SK-N-DZ (cell line): ENCODE measurements at places on chromosomes 2 and 18.
A peak's percentile ranks its signal among the peaks of the same experiment; 100 is the strongest.

DNA sequence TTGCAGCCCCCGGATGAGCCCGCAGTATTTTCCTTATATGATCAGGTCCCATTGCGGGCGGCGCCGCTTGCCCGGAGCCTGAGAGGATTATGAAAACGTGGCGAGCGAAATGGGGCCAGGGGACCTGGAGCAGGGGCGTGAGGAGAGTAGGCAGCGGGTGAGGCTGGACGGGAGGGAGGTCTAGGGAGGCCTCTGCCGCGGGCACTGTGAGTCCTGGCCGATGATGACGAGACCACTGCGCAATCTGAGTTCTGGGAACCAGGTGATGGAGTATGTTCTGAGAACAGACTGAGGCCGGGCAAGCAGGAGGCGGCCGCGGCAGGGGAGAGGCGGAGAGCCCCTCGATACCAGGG, 790 bp upstream of the ACAA2 start:
- peak; percentile 66 for DNase-seq

DNA sequence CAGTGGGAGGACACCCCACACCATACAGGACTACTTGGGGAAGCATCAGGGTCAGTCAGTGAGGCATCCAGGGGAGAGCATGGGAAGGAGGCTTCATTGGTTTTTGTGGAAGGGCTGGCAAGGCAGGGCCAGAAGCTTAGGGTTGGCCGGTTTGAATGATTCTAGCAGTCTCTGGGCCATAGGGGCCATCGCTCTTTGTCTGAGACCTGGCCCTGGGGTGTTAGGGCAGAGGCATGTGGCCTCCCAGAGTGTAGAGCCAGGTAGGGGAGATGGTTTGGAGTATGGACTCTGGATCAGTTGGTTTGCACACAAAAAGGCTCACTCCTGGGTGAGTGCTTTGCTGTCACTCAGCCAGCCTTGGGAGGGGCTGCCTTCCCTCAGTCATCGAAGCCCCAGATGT, 98.5 kb downstream of the GLI2 start:
- no peak for DNase-seq

DNA sequence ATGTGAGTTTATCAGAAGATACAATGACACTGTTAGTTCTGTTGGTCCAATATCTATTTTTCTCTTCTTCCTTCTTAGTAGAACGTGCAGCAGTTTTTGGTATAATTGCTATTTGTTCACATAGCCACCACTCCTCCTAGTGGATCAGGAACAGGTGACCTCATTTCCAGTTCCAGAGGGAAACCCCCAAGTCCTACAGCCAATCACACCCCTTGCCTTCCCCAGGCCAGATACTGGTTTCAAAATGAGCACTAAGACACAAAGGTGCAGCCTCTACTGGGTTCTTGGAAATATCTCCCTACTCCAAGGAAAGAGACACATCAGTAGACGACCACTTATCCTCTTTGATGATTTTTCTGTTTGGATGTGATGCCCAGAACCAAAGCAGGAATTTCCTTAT, 103.2 kb downstream of the TCF4 start:
- no peak for DNase-seq

GRCh38 chr18:6284761-6285160, 129.9 kb downstream of the L3MBTL4 start:
- no peak for DNase-seq

GRCh38 chr2:55718165-55719008, 24.7 kb upstream of the PNPT1 start:
- DNase-seq: peak; percentile 60

GRCh38 chr2:217412721-217413120, 552.9 kb upstream of the TNP1 start:
- DNase-seq: no peak

DNA sequence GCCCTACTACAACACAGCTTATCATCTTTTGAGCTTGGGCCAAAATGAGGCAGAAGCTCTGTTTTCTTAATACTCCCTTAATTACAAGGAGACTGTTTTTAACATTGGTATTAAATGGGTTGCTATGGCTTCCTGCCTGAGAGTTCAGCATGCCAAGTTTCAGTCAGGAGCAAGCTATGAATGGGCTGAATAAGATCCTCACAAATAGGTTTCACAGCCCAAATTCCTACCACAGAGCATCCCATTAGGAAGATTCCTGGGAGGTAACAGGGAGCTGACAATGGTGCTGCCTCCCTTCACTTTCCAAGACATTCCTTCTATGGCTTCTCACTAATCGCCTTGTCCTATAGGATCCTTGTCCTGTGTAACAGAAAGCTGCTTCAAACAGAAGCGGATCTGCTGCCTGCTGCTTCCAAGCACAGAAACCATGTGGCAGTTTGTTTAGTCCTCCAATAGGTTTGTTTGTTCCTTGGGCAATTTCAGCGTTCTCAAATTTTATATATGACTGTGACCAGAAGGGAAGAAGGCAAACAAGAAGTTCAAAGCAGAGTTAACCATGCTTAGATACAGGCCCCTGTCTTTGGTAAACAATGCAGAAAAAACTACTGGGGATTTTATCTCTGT, 70.9 kb downstream of the NCKAP5 start:
- no peak for DNase-seq

DNA sequence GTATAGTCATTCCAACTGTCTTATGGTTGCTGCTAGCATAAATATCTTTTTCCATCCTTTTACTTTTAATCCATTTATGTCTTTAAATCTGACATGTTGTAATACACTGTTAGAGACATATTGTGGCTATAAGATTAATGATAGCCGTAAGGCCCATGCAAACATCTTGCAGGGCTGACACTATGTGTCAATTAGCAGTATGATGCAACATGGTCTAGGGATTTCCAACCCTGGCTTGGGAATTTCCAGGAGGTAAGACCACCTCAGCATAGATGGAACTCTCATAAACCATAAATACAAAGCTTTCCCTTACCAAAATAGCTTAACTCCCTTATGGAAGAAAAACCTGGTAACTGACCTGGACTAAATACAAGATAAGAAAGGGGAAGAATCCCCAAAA, 16.5 kb downstream of the SCLY start:
- no peak for DNase-seq

DNA sequence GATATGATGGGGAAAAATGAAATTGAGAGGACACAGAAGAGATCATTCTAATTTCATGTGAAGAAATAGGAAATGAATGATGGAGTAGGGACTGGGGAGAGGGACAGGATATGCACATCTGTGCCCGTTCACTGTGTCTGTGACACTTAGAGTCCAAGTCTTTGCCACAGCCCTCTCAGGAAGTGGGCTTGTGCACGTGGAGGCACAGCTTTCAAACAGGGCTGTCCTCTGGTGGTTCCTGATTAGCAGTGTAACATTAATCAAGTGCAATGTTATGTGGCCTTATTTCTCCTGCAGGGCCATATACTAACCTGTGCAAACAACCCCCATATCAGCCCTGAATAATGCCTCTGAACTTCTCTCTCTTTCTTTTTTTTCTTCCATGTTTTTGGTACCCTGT, 312.2 kb upstream of the FAM98A start:
- no peak for DNase-seq

- DNase-seq: no peak
Observed at GRCh38 chr18:13239171-13239956, 20.8 kb downstream of the LDLRAD4 start.

- DNase-seq: no peak
Observed at GRCh38 chr2:187982668-187983067, 309.0 kb upstream of the GULP1 start.

DNA sequence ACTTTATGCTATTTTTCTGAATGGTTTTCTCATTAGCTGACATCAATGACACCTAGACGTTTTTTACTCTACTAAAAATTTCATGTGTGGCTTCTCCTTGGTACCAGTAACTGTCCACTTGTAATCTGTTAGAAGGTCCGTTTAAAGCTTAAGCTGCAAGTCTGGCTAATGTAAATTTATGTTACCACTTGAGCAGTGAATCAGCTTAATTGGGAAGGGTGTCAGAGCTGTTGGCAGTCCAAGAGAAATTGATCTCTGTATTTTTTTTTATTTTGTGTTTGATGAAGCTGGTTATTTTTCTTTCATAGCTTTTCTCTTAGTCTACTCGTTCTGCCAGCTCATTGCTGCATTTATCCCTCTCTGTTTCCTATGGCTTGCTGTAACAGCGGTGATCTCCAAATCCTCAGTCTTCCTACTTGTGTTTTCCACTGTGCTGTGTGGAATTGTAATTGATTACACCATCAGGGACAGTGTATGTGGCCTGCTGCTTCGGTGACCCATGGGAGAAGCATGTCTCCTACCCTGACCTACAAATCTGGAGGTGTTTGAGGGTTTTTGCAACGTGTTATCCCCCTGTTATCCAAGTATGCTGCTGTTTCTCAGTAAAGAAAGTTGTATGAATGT, 724.2 kb upstream of the REG3G start:
- no peak for DNase-seq

GRCh38 chr2:68478688-68479087, 11.3 kb downstream of the APLF start:
- no peak for DNase-seq

DNA sequence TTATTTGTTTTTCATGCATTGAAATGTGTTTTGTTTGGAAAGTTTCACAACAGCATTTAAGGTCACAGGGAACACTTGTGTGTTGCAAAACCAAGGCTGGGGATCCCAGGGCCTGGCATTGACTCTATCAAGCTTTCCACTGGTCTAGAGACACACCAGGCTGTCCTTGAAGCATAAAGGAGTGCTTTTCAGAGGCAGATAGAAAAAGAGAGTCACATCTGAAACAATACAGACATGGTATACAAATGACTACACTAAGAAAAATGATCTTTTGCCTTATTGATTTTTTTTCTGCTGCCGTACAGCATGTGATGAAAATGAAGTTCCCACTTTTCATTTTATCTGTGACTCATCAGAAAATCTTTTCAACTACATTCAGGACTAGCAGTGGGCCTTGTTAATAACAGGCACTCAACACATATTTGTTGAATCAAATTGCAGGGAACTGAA, 61.9 kb upstream of the ZCCHC2 start:
- DNase-seq: no peak

GRCh38 chr2:235413064-235413463, 80.8 kb upstream of the AGAP1 start:
- no peak for DNase-seq
